ENCODE measurements at places on chromosomes 6 and 20.
A peak's percentile ranks its signal among the peaks of the same experiment; 100 is the strongest.

DNA sequence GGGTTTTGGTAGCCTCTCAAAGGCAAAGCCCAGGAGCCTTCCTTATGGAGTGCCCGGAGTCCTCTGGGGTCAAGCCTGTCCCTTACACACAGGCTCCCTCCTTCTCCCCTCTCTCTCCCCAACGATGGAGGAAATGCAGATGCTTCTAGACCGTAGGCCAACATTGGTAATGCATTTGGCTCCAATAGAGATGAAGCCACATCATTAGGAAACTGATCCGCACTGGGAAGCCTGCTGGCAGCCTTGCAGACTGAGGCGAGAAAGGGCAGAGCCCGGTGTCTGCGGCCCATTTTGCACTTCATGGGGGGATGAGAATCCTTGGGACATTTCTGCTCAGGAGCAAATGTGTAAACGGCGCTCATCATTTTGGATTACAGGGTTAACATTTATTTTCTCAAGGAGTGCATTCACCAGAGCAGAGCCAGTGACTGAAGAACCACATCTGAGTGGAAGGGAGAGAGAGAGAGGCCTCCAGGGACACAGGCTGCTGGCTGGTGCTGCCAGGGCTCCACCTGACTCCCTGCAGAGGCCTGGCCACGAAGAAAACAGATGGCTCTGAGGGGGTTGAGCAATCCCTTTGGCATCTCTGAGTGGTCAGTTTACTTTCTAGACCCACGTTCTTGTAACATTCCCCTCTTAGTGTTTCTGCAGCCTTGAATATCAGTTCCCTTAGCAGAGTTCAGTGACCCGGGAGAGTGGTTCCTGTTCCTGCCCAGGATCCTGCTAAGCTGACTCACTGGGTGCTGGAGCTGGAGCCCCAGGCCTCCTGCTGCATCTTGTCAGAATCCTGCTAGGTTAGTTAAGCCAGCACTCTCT, 4.4 kb upstream of the CST3 start:
- no peak for DNase-seq

DNA sequence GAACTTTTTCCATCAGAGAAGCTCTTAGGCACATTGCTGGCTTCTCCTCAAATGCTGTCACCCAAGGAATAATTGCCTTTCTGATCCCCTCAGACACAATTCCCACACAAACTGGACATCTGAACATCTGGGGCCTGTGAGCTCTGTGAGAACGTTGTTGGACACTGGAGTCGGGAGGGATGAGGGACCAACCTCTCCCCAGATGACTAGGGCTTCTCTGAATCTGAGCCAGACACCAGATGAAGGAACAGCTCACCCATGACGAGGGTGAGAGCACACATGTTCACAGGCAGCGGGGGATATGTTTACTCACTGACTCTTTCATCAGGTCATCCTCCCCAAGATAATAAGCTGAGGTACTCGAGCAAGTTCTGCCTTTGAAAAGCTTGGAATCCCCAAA, 283.9 kb upstream of the SUPT3H start:
- no peak for DNase-seq

DNA sequence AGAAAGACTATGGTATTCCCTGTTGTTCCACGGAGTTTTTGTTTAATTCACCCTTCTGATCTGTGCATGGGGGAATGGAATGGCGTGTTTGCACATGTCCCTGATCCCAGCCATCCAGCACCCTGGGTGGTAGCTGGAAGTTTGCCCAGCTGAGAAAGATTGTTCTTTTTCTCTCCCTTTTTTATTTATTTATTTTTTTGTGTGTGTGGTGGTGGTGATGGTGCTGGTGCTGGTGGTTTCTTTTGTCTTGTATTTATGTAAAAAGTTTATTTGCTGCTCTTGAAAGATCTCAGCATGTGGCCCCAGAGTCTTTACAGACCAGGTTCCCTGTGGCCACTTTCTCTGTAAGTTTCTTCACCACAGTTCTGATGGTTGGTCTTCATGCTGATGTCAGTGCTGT, 372.6 kb downstream of the UTRN start:
- DNase-seq: no peak

GRCh38 chr20:33434434-33434833, 9.1 kb downstream of the SNTA1 start:
- DNase-seq: no peak

GRCh38 chr6:27157459-27158315, 89.8 kb upstream of the PRSS16 start:
- no peak for DNase-seq

DNA sequence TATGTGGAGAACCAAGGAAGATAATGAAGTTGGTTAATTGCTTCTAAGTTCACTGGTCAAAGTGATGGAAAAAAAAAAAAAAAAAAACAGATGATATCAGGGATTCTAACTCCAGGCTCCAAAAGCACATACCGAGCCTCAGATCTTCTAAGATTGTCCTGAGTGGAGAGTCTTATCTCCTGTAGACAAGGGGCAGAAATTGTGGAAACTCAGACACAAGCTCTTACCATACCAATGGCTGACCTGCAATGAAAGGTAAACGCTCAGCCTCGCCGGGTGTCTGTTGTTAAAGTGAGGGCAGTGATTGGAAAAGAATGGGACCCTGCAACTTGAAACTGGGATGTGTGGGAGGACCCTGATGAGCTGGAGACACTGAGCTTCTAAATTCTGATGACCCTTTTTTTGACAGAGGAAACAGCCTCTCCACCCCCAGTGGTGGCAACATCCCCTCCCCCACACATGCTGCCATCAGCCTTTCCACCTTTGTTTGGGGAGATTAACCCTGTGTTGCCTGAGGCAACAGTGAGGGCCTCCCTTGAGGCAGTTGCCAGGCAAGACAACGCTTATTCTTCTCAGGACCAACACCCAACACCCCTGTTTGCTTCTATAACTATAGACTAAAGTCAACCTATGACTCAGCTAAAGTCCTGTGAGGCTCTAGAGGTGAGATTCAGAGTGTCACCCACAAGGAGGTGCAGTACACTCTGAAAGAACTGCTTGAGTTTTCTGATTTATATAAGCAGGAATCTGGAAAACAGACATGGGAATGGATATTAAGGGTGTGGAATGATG, 154.0 kb downstream of the THBS2 start:
- DNase-seq: no peak

GRCh38 chr6:35089935-35090505, 51.1 kb downstream of the TCP11 start:
- peak; percentile 13 for DNase-seq

DNA sequence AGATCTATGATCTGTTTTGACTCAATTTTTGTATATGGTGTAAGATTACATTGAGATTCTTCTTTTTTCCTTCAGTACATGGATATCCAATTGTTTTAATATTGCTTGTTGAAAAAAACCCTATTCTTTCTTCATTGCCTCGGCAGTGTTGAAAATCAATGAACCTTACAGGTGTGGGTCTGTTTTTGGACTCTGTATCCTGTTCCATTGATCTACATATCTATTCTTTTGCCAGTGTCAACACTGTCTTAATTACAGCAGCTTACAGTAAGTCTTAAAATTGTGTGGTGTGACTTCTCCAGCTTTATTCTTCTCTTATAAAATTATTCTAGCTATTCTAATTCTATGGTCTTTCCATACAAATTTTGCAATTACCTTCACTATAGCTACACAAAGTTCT, 81.8 kb upstream of the KCNK16 start:
- DNase-seq: no peak
